ENCODE measurements at places on chromosomes 5 and 9. TPM values are rescaled to one million over a fixed set of nuclear protein-coding genes. Genes with fewer than 3 reads are reported as not detected.

DNA sequence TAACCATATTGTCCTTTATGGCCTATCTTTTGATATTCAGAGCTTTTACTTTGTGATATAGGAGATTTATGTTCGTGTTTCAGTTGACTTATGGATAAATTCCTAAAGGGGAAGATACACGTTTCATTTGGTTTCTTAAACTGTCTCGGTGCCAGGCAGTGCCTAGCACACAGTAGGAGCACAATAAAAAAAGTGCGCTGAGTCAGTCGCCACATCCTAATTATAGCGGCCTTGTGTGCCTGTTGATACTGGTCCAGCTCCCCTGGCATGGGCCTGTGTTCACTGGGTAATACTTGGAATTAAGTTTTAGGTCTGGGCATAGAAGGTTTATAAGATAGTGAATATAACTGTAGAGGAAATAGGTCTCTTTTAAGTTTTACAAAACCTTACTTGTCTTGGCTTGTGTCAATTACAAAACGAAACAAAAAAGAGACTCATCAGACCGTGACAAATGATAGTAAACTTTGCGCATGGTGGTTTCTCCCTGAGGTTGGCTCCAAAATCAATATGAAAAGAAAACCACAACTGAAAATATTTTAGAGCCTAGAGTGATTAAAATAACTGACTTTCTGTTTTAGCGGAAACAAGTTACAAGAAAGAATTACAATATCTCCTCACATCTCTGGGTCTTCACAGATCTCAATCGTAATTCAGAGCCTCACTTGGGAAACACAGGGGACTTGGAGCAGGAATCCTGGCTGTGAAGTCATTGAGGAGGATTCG lies 84.8 kb downstream of the MVB12B start:
- H3K36me3 ChIP-seq = no peaks in the 10 kb centered on the region
- H3K4me3 ChIP-seq = no peak overlapping the region
- no peaks in the 10 kb centered on the region for H3K4me1 ChIP-seq
- H3K27ac ChIP-seq = no peak overlapping the region

GRCh38 chr5:96327722-96328121 lies 105.3 kb downstream of the PCSK1 start:
- H3K27ac ChIP-seq = no peak overlapping the region
- no peak for DNase-seq
- no peaks in the 10 kb centered on the region for H3K36me3 ChIP-seq
- H3K27me3 ChIP-seq = no peaks in the 10 kb centered on the region

DNA sequence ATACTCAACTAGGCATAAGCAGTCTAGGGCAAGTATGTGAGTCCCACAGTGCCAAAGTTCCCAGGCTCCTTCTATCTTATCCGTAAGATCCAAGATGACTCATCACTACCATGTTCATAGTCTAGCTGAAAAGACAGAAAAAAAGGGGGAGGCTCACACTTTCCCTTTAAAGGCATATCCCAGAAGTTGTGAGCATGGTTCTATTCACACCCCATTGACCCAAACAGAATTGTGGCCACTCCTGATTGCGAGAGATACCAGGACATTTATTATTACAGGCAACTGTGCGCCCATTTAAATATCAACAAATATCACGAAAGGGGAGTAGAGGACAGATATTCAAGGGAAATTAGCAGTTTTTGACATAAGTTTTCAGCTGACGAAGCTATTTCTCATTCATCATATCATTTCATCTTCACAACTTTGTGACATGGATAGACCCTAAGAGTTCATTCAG lies 8.1 kb upstream of the PFDN1 start:
- H3K27ac ChIP-seq = peak overlapping the region; percentile 63
- no peaks in the 10 kb centered on the region for H3K36me3 ChIP-seq
- DNase-seq = no peak
- H3K4me3 ChIP-seq = no peak overlapping the region
- H3K27me3 ChIP-seq = no peaks in the 10 kb centered on the region

DNA sequence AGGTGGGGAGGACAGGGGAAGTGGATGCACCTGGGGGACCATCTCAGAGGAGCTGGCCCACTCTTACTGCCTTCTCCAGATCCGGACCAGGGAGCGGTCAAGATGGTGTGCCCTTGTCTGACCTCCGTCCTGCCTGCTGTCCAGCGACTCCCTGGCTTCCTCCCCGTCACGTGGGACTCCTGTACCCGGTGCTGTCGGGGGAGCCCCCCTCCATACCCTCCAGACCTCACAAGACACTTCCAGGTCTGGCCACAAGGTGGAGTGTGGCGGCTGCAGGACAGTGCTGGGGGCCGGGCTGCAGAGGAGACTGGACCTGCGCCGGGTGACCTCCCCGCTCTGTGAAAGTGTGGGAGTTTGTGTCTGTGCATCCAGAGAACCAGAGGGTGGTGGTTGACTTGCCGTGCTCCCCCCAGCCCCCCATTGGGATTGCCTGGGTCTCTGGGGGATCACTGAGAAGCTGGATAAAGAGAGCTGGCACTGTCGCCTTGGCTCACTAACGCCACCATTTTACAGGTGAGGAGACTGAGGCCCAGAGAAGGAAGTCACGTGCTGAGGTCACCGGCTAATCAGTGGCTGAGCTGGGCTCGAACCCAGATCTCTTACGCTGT lies 1.9 kb upstream of the CRB2 start:
- H3K27ac ChIP-seq = no peak overlapping the region
- H3K36me3 ChIP-seq = no peaks in the 10 kb centered on the region
- H3K4me3 ChIP-seq = no peak overlapping the region
- DNase-seq = peak; percentile 65

- H3K36me3 ChIP-seq = peaks cover 41% of the 10 kb centered on the region
- peak; percentile 91 for DNase-seq
- H3K4me1 ChIP-seq = no peaks in the 10 kb centered on the region
- no peaks in the 10 kb centered on the region for H3K27me3 ChIP-seq
- peak overlapping the region; percentile 95 for H3K4me3 ChIP-seq
Observed at GRCh38 chr9:127897193-127897692, 2.2 kb downstream of the ST6GALNAC6 start.

- peak overlapping the region; percentile 40 for H3K4me3 ChIP-seq
- DNase-seq = peak; percentile 97
- H3K4me1 ChIP-seq = peaks cover 2% of the 10 kb centered on the region
- H3K36me3 ChIP-seq = no peaks in the 10 kb centered on the region
- no peaks in the 10 kb centered on the region for H3K27me3 ChIP-seq
Observed at GRCh38 chr5:139660923-139661814, 13.0 kb downstream of the CXXC5 start.

- peak; percentile 79 for DNase-seq
- peaks cover 17% of the 10 kb centered on the region for H3K4me1 ChIP-seq
- no peak overlapping the region for H3K4me3 ChIP-seq
Observed at GRCh38 chr9:132268725-132269352, 85.9 kb downstream of the SETX start.

GRCh38 chr9:68999393-69000105 lies 14.4 kb downstream of the PRKACG start:
- peak overlapping the region; percentile 52 for H3K27ac ChIP-seq
- DNase-seq = peak; percentile 70
- H3K27me3 ChIP-seq = no peaks in the 10 kb centered on the region
- no peaks in the 10 kb centered on the region for H3K36me3 ChIP-seq
- H3K4me1 ChIP-seq = no peaks in the 10 kb centered on the region
- H3K4me3 ChIP-seq = no peak overlapping the region

DNA sequence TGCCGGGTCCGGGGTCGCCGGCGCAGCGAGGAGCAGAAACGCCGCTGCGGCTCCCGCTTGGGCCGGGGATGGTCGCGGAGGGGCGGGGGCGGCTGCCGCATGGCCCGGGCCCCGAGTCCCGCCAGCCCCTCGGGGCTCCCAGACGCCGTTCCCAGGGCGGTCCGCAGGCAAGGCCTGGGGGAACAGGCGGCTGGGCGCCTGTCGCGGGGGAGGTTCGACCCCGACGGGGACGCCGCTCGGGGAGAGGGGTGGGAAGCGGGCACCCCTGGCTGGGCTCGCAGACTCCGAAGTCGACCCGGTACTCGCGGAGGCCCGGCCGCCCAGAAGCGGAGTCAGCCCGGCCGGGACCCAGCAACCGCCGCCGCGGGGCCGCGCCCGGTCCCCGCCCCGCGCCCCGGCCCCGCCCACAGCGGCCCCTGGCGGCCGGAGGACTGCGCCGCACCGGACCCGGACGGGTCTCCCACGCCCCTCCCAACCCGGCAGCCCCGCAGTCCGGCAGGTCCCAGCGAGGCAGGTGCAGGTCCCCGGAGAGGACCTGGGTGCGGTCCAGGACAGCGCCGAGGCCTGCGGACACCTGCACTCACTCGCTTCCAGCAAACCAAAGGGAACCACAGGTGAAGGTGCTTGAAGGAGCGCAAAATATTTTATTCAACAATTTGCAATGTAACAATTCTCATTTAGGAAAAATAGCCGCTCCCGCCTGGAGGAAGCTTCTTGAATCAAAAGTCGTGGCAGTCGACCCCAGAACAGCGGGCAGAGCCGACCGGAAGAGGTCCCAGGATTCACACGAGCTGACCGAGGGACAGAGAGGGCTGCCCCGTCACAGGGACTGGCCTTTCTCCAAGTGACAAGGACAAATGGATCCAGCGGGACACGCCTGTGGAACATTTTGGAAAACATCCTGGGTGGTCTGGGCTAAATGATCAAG lies at the start of gene INPP5E:
TSS of gene INPP5E (minus strand) at position 365 of the 928 bp plus-strand sequence. CDS start 426 bp downstream, outside the sequence.
- DNase-seq = no peak
- H3K36me3 ChIP-seq = peaks cover 41% of the 10 kb centered on the region
- peaks cover 37% of the 10 kb centered on the region for H3K4me1 ChIP-seq
- H3K4me3 ChIP-seq = peak within 1 kb of the TSS; percentile 96
- H3K27ac ChIP-seq = peak within 1 kb of the TSS; percentile 82

GRCh38 chr9:2047144-2047671 lies 32.1 kb downstream of the SMARCA2 start:
- no peak for DNase-seq
- H3K27ac ChIP-seq = no peak overlapping the region
- no peaks in the 10 kb centered on the region for H3K27me3 ChIP-seq
- H3K4me3 ChIP-seq = no peak overlapping the region

- peaks cover 1% of the 10 kb centered on the region for H3K4me1 ChIP-seq
- no peaks in the 10 kb centered on the region for H3K27me3 ChIP-seq
- H3K27ac ChIP-seq = no peak overlapping the region
- no peaks in the 10 kb centered on the region for H3K36me3 ChIP-seq
- H3K4me3 ChIP-seq = no peak overlapping the region
Observed at GRCh38 chr5:52738095-52738506, 49.6 kb upstream of the ITGA1 start.

- DNase-seq = no peak
- H3K4me3 ChIP-seq = no peak overlapping the region
- H3K27ac ChIP-seq = no peak overlapping the region
- H3K36me3 ChIP-seq = no peaks in the 10 kb centered on the region
- H3K27me3 ChIP-seq = no peaks in the 10 kb centered on the region
Observed at GRCh38 chr5:143390941-143391340, 12.5 kb downstream of the NR3C1 start.

GRCh38 chr9:17062497-17062896 lies 72.3 kb upstream of the CNTLN start:
- no peak for DNase-seq
- H3K4me1 ChIP-seq = no peaks in the 10 kb centered on the region
- H3K36me3 ChIP-seq = no peaks in the 10 kb centered on the region

- H3K36me3 ChIP-seq = no peaks in the 10 kb centered on the region
- H3K4me3 ChIP-seq = no peak overlapping the region
Observed at GRCh38 chr5:10580531-10581423, 16.9 kb downstream of the ANKRD33B start.

GRCh38 chr9:133101356-133102189 lies 19.5 kb downstream of the RALGDS start:
- H3K27me3 ChIP-seq = no peaks in the 10 kb centered on the region
- no peak for DNase-seq
- H3K36me3 ChIP-seq = peaks cover 93% of the 10 kb centered on the region
- H3K4me1 ChIP-seq = peaks cover 7% of the 10 kb centered on the region
- H3K4me3 ChIP-seq = no peak overlapping the region
- H3K27ac ChIP-seq = no peak overlapping the region

GRCh38 chr5:72622170-72622760 lies 115.1 kb upstream of the ZNF366 start:
- no peak for DNase-seq
- H3K27ac ChIP-seq = no peak overlapping the region
- peaks cover 22% of the 10 kb centered on the region for H3K4me1 ChIP-seq
- no peaks in the 10 kb centered on the region for H3K36me3 ChIP-seq
- no peak overlapping the region for H3K4me3 ChIP-seq

DNA sequence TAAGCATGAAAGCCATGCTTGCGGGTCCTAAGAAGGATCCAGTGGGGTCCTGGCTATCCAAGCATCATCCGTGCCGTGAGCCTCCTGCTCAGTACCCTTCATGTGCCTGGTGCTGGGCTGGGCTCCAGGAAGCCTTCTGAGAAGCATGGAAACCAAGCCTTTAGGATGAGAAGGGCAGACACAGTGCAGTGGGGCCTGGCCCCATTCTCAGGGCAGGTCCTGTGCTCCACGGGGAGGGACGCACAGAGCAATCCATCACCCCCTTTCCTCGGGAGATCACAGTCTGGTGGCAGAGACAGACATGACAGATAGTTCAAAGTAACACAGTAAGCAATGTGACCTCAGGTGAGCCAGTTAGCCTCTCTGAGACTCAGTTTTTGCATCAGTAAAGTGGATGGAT lies 76.9 kb downstream of the RGS3 start:
- peak overlapping the region; percentile 33 for H3K27ac ChIP-seq
- H3K4me1 ChIP-seq = peaks cover 83% of the 10 kb centered on the region
- no peak for DNase-seq
- H3K36me3 ChIP-seq = peaks cover 57% of the 10 kb centered on the region
- H3K27me3 ChIP-seq = no peaks in the 10 kb centered on the region
- H3K4me3 ChIP-seq = no peak overlapping the region

Gene PCDHGA7
- total RNA-seq = 6.1 TPM

Gene SHISAL2B
- not detected for total RNA-seq

Gene CCDC183
- 2.3 TPM for total RNA-seq

Gene PROB1
- 28.6 TPM for total RNA-seq

Gene NUP214
- 29.5 TPM for total RNA-seq

Gene SOX30
- not detected for total RNA-seq

Gene CDH18
- not detected for total RNA-seq

Gene FOXI1
- total RNA-seq = not detected

Gene PCDHGB1
- 2.4 TPM for total RNA-seq

All from right atrium auricular region (tissue), 2 donors.